ENCODE measurements at places on chromosomes 1 and 21.
A peak's percentile ranks its signal among the peaks of the same experiment; 100 is the strongest.

DNA sequence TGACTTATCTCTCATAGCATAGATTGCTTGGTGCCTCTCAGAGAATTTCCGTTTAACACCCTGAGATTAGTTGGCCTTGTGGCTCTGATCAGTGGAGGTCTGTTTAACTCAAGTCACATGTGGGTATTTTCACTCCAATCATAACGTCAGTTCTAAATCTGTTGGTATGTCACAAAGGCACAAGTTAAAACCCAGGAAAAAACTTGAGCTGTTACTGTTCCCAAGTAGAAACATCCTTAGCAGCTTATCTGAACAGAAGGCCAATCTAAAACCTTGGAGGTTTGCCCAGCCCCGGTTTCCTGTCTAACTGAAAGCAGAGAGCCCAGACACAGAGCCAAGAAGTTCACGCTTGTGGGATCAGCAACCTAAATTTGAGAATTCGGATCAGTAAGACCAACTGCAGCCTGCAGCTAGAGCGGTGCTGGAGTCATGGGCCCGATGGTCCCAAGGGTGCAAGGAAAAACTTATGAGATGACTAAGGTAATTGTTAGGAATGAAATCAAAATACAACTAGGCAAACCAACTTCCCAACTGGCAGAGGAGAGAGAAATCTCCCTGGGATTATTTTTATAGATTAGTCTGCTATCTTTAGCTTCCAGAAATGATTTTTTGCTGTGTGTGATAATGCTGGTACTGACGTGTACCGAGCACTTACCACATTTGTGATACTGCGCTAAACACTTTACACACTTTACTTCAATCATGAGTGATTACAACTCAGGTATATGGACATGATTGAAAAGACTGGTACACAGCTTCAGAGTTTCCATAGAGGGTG lies 90.2 kb upstream of the C1orf21 start:
- no peak for DNase-seq

- DNase-seq: peak; percentile 64
Observed at GRCh38 chr21:33325222-33326067, 675 bp downstream of the IFNAR1 start.

- DNase-seq: no peak
Observed at GRCh38 chr1:87318056-87318650, 10.5 kb upstream of the LMO4 start.

- DNase-seq: no peak
Observed at GRCh38 chr1:181714428-181714827, 231.1 kb downstream of the CACNA1E start.

- DNase-seq: no peak
Observed at GRCh38 chr1:239587574-239588369, 201.4 kb downstream of the CHRM3 start.

GRCh38 chr1:224329484-224329841 lies 509 bp downstream of the NVL start:
- no peak for DNase-seq

- no peak for DNase-seq
Observed at GRCh38 chr1:109148987-109149561, 35.2 kb downstream of the ELAPOR1 start.

DNA sequence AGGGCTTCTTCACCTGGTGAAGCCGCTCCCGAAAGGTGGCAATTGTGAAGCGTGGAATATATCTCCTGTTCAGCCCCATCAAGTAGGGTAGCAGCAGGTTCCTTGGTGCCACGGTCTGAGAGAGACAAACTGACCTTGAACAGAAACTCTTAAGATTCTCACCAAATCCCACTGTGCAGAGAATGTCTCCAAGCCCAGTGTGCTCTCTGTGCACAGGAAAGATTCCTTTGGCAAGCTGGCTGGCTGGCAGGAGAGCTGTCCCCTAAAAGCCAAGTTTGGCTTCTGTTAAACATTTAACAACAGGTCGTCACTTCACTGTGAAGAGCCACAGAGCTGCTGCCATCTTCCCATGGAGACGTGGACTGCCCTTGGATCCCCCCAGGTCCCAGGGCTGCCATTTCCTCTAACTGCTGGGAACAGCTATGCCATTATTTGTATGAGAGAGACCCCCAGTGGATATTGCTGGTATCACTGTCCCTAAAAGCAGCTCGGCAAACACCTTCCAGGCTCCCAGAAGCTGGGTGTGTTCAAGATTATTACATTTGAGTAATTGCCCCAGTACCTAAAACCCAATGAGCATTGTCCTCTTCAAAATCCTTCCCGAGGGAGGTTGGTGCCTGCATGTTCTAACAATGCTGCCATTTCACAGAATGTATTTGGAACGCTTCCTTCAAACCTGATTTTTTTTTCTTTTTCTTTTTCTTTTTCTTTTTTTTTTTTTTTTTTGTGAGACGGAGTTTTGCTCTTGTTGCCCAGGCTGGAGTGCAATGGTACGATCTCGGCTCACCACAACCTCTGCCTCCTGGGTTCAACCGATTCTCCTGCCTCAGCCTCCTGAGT lies 71.8 kb downstream of the CD58 start:
- DNase-seq: peak; percentile 28

DNA sequence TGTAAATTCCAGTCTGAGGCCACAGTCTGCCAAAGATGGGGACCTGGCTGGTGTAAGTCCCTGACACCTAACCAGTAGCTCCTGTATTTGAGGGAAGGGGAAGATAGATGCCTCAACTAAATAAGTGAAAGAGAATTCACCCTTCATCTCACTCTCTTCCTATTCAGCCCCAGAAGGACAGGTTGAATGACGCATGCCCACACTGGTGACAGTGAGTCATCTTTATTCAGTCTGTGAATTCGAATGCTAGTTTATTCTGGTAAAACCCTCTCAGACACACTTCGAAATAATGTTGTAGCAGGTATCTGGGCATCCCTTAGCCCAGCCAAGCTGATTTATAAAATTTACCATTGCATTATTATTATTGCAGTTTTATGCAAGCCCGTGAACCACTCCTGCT lies 617.0 kb upstream of the PRMT6 start:
- DNase-seq: no peak

GRCh38 chr1:2380816-2381591 lies 10.3 kb downstream of the MORN1 start:
- DNase-seq: no peak

DNA sequence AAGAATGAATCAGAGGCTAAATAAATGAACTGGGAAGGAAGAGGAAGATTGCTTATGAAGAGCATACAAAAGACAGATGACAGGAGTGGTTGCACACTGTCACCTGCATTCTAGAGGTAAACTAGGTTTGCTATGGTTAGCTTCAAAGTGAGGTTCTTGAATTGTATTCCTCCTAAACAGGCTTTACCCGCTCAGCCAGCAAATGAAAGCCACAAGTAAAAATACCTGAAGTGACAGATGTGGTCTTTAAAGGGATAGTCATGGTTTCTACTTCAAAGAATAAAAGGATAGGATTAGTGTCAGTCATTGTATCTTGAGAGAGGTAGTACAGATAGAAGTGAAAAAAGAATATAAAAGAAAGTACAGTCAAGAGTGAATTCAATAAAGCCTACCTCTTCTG lies 32.4 kb upstream of the PRDX6 start:
- no peak for DNase-seq

- no peak for DNase-seq
Observed at GRCh38 chr1:247360991-247361731, 29.5 kb upstream of the ZNF496 start.

GRCh38 chr1:224149709-224150108 lies 33.3 kb upstream of the DEGS1 start:
- DNase-seq: no peak

DNA sequence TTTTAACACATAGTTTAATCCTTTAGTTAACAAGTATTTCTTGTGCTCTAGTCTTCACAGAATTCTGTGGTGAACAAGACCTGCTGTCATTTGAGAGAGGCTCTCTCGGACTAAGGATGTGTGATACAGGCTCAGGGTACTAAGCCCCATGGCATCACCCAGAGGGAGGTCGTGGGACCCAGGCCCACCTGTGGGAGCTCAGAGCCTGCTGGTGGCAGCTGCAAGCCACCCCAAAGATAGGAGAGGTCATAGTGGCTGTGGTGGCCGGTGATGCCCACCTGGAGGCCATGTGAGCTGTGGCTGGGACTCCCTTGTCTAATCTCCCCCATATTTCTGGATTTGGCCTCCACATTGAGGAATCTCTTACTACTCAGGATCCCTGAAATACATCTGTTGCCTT lies 22.0 kb downstream of the NENF start:
- no peak for DNase-seq

DNA sequence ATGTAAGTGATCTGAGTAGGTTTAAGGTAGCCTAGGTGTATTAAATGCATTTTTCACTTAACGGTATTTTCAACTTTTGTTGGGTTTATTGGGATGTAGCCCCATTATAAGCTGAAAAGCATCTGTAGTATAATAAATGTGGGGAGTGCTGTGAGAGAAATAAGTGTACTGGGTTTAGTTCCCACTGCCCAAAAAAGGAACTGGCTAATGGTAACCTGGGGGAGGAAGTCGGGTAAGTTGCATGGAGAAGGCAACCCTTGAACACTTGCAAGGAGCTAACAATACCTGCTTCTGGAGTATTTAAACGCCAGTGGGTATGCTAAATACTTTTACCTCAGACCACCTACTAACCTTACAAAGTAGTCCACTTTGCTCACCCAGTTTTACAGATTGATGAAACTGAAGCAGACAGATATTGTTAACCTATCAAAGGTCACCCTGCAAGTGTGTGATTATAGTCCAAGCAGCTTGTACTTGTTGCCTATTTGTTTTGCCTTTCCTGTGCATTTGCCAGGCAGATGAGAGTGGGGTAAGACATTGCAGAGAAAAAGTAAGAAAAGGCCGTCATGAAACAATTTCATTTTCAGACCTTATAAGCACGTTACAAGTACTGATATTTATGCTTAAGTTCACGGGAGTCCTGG lies 7.6 kb upstream of the SHISA4 start:
- DNase-seq: no peak

DNA sequence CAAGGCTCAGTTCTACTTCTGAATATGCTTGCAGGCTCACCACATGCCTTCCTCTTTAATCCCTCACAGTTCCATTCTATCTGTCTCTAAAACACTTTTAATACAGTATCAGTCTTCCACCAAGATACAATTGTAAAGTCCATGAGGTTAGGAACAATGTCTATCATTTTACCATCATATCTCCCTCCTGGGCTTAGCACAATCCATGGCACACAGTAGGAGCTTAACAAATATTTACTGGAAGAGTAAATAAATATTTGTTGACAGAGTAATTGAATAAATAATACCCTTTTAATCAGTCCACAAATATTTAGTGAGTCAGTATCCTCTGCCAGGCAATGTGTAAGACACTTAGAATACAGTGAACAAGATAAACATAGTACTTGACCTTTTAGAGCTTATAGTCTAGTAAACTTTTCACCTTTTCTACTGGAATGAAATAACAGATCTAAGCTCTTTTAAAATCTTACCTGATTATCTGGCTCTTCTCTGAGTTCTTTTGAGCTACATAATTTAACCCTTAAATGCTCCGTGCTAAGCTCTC lies 12.7 kb upstream of the GADD45A start:
- DNase-seq: no peak

GRCh38 chr1:37410815-37411214 lies 63.6 kb upstream of the ZC3H12A start:
- DNase-seq: no peak

- DNase-seq: no peak
Observed at GRCh38 chr1:228416217-228416933, at the start of gene TRIM17. Gene TRIM17 (minus strand): TSS chr1:228416861. CDS start chr1:228415072, 1,789 bp downstream.

DNA sequence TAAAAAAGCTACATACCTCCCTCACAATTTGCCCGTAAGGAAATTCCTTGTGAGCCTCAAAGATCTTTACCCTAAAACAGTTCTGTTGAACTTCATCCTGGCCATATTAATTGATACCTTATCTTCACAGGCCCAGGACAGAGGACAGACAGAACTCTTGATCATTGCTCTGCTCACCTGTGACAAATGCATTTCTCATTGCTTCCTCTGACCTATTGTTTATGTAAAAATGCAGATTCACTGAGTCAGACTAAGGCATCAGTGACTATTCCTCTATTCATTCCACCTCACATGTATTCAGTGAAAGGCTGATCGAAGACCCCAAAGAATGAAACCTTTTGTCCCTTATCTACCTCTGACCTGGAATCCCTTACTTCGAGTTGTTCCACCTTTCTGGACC lies 61.0 kb downstream of the BACH1 start:
- no peak for DNase-seq

DNA sequence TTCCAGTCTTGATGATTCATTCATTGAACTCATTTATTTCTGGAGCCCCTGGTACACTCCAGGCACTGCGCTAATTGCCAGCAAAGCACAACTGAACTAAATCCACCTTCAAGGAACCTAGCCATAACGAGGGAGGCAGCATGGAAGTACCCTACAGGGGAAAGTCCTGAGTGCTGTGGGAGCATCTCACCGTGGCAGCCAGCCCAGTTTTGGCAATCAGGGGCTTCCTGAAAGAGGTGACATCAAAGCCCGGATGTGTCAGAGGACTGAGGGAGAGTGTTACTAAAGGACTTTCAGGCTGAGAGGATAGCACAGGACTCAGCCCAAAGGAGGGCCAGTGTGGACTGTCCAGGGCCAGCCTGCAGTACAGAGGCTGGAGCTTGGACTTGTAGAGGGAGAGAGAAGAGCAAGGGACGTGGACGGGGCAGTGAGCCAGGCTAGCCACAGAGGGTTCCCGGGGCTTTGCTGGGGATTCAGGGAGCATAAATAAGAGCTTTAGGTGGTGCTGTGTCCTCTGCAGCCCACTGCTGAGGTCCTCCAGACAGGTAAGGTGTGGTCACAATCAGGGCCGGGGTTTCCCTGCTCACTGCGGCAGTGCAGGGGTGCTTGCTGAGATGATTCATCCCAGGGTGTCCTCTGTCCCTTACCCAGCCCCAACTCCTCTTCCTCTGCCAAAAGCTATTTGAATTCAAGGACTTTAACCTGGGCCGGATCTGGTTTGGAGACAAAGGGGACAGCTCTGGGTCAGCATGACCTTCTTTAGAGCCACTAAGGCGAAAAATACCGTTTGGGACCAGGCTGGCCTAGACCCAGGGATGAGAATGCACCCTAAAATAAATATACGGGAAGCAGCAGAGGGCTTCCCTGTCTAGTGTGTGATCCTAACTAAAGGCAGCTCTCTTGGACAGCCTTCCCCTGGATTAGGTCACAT lies 128.3 kb downstream of the EDEM3 start:
- no peak for DNase-seq

DNA sequence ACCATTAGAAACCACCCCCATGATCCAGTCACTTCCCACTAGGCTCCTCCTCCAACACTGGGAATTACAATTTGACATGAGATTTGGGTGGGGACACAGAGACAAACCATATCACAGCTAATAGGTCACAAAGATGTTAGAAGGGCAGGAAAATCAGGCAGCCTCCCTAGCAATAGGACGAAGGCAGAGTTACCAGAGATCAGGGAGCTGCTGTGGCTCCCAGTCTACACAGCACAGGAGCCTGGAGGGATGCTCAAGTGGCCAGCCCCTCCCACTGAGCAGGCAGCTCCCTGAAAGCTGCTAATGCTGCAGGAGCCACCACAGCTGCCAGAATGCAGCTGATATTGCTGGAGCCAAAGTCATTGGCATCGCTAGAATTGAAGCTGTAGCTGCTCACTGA lies 51.0 kb downstream of the CR1L start:
- DNase-seq: no peak

All from hypothalamus (tissue), 51 donors.